Stimulated activated CD4-positive, alpha-beta T cell treated with anti-CD3 and anti-CD28 coated beads, Interleukin-1b, Interleukin-23, amount 100 ng/mL, for 48 hours (primary cell): ENCODE measurements at places on chromosomes 13 and 19.

DNA sequence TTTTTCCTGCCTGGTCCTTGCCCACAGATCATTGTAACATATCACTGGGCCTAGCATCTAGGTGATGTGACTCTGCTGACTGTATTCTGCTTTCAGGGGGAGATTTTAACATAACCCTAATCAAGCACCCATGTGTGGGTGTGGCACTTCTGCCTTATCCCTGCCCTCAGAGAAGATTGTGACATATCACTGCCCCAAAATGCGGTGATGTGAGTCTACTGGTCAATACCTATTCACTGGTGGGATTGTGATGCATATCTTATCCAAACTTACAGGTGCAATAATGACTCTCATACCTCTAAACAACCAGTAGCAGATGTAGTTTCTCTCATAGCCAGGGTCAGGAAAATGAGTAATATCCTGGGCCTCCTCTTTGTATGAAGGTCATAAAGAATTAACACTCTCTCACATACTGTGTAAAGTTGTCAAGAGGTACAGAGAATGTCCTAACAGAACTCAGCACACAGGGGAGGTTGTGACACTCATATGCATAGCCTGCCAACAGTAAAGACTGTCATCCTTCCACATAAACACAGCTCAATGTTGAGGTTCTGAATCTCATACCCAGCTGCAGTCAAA lies 12.1 kb upstream of the ZNF681 start:
- DNase-seq = no peak

DNA sequence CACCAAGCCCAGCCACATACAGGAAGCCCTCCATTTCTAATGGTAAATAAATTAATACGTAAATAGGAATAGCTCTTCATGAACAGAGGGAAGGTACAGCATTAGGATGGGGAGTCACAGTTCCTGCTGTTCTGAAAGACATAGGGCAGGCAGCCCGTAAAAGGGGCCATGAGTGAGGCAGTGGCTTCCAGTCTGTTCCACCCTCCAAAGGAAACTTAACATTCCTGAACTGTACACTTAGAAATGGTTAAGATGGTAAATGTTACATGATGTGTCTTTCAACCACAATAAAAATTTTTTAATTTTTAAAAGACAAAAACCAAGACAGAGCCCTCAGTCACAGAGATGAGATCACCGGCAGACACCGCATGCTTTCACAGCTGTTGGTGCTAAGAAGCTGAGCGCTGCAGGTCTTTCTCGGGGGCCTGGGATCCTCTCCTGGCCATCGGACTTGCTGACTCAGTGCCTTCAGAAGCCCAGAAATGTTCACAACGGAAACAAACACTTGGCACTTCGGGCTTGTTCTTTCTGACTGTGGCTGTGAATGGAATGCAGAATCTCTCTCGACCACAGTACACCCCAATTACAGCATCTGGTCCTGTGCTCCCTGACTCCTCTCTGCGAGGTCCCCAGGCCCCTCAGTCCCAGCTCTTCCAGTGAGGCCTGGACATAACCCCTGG lies 36.4 kb downstream of the EPS15L1 start:
- no peak for DNase-seq

- DNase-seq = no peak
These were observed 269.3 kb downstream of the UQCRFS1 start for GRCh38 chr19:28943651-28944050.

- no peak for DNase-seq
These were observed 6.9 kb downstream of the DCLK1 start for GRCh38 chr13:36124236-36124822.
